Ascending aorta (tissue), 2 donors: ENCODE measurements at places on chromosomes 16 and 17. TPM values are rescaled to one million over a fixed set of nuclear protein-coding genes. Genes with fewer than 3 reads are reported as not detected.

GRCh38 chr16:1475552-1476114, 805 bp upstream of the CLCN7 start:
- H3K27me3 ChIP-seq, result no peaks in the 10 kb centered on the region
- peak overlapping the region; percentile 89 for H3K4me3 ChIP-seq
- no peak for DNase-seq
- H3K36me3 ChIP-seq, result no peaks in the 10 kb centered on the region

DNA sequence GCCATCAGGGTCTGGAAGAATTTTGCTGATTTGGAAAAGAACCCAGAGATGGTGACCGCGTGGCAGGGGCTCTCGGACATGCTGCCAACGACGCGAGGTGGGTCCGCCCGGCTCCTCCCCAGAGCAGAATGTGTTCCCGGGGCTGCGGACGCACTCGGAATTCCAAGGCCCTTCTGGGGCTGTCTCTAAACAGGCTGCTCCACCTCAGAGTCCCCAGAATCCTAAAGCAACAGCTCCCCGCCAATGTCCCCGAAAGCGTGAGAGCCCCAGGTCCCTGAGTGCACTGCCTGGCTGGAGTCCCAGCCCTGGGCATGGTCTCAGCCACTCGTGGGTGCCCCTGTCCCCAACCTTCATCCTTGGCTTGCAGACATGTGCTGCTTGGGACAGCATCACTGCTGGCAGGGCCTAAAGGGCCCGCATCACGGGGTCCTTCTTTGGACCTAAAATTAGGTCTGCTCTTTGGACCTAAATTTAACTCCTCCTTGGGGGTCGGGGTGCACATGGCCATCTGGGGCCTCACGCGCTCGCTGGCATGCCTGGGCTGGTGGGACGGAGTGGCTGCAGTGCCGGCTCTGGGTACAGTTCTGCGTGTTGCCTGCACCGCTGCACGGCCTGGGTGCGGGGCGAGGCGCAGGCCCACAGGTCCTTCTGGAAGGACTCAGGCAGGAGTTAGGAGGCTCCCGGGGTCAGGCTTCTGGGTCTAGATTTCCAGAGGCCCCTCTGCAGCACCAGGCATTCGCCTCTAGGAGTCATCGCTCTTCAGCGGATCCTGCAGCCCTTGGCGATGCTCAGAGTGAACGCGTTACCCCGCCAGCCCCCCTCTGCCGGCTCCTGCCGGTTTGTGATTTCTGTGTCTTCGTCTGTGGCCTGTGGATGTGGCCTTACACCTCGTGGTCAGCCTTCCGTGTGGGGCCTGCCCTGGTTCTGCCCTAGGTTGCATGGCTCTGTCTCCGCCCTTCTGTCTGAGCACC, 41.9 kb upstream of the CHMP6 start:
- no peaks in the 10 kb centered on the region for H3K27me3 ChIP-seq
- H3K4me1 ChIP-seq, result no peaks in the 10 kb centered on the region
- peak; percentile 62 for DNase-seq
- H3K36me3 ChIP-seq, result peaks cover 16% of the 10 kb centered on the region
- H3K4me3 ChIP-seq, result no peak overlapping the region
- no peak overlapping the region for H3K27ac ChIP-seq

DNA sequence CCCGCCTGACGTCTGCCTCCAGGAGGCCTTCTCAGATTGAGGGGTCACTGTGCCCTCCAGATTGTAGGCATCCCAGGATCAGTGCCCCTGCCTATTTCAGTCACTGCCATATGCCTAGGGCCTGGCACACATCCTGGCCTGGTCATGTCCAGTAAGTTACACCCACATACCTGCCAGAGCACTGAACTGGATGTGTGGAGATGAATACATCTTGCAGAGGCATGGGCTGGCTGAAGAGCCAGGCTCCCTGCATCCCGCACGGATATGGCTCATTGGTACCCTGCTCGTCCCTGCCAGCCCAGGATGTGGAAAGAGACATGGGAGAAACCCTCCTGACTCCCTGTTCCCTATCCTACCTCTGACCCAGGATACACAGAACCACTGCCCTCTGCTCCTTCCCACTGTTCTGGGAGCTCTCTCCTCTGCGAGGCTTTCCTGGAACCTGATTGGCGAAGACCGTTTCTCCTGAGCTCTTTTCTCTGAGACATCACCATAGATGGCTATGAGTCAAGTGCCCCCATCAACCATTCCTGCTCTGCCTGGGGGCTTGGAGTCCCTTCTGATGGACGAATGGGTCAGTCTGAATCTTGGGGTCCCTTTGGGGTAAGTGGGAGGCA, 40.0 kb upstream of the TAC4 start:
- no peaks in the 10 kb centered on the region for H3K36me3 ChIP-seq
- no peak overlapping the region for H3K27ac ChIP-seq
- H3K4me1 ChIP-seq, result no peaks in the 10 kb centered on the region
- H3K4me3 ChIP-seq, result no peak overlapping the region
- DNase-seq, result no peak
- H3K27me3 ChIP-seq, result no peaks in the 10 kb centered on the region

GRCh38 chr17:28178800-28179199, 136.3 kb downstream of the NLK start:
- no peaks in the 10 kb centered on the region for H3K27me3 ChIP-seq
- H3K4me3 ChIP-seq, result no peak overlapping the region
- H3K36me3 ChIP-seq, result no peaks in the 10 kb centered on the region

DNA sequence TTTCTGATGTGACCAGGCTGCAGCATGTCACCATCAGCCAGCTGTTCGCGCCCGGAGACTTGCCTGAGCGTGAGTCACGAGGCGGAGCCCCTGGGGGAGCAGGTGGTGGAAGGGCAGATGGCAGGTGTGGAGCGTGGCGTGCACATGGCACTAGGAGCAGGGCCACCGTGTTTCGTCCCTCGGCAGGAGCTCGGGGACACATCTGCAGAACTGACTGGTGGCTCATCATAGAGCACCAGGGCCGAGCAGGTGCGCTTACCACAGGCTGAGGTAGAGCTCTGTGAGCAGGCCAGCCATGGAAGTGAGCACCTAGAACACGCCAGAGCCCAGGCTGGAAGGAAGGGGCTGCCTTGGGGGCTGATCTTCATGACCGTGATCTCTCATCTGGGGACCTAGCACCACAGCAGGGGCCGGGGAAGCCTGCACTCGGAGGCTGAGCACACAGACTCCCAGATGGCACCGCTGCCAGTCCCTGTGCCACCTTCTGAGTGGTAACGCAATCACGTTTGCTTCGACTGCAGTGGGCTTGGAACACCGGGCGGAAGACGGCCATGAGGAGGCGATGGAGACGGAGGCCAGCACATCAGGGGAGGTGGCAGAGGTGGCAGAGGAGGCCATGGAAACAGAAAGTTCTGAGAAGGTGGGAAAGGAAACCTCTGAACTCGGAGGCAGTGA, 61.8 kb upstream of the ENDOV start:
- H3K27ac ChIP-seq, result no peak overlapping the region
- no peaks in the 10 kb centered on the region for H3K27me3 ChIP-seq
- no peak overlapping the region for H3K4me3 ChIP-seq

DNA sequence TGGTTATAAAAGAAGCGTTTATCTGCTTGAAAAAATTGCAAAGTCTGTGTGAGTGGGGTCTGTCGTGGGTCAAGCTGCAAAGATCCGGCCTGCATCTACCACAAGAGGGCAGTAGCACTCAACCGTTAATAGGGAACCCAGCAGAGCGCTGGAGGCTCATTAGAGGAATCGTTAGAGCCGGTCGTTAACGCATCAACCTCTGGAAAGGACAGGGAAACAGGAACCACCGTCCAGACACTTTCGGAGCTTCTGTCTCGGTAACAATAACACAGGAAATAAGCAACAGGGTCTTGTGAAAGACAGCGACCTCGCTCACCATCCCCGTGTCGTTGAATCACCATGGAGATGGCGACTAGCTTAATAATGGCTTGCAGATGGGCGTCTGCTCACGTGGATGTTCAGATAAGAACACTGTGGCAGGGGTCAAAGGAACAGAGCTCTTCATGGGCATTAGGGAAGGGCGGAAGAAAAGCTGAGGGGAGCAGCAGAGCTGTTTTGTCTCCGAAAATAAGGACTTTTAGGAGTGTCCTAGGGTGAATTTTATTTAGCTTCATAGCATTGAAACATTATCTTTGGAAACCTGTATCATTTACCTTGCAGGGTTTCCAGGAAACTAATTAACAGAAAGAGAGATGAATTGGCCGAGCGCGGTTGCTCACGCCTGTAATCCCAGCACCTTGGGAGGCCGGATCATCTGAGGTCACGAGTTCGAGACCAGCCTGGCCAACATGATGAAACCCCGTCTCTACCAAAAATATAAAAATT, 11.9 kb upstream of the NSRP1 start:
- H3K4me1 ChIP-seq, result no peaks in the 10 kb centered on the region
- DNase-seq, result peak; percentile 36
- peak overlapping the region; percentile 54 for H3K4me3 ChIP-seq
- H3K36me3 ChIP-seq, result no peaks in the 10 kb centered on the region

DNA sequence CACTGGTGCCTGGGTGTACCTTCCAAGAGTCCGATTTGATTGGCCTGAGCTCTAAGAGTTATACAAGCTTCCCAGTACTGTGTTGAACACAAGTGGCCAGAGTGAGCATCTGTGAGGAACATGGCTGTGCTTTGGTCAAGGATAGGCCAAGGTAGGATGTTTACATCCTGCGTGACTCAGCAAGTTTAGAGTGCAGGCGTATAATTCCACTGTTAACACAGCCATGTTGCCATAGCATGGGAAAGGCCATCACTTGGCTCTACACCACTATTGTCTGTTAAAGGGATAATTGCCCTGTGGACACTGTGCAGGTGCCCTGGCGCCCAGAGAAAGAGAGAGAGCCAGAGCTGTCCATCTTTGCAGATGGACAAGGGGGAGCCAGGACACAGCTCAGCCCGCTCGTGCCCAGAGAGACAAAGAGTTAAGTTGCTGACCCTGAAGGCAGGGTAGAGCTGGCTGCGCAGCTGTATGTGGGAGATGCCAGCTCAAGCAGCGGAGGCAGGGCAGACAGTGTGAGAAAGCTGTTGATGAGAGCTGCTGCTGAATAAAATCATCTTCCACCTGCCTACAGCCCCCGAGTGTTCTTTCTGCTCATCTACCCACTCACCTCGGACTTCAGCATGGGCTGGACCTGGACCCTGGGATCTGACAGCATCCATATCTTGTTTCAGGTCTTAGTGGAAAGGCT, 11.7 kb downstream of the CFAP52 start:
- H3K27me3 ChIP-seq, result no peaks in the 10 kb centered on the region
- no peaks in the 10 kb centered on the region for H3K36me3 ChIP-seq
- no peak overlapping the region for H3K4me3 ChIP-seq
- DNase-seq, result no peak
- H3K4me1 ChIP-seq, result no peaks in the 10 kb centered on the region

- peak within 1 kb of the TSS; percentile 48 for H3K4me3 ChIP-seq
- H3K27me3 ChIP-seq, result no peaks in the 10 kb centered on the region
- H3K36me3 ChIP-seq, result no peaks in the 10 kb centered on the region
- DNase-seq, result no peak
Observed at GRCh38 chr17:48429638-48430586, at the start of gene SKAP1. TSS of gene SKAP1 (minus strand) at chr17:48430214.

Gene LRRC37A3
- 4.3 TPM for total RNA-seq

Gene MRPL27
- total RNA-seq, result 28.9 TPM

Gene ZNF205
- 49.8 TPM for total RNA-seq

Gene XYLT1
- 6.7 TPM for total RNA-seq
